IMR-90 (cell line): ENCODE measurements at places on chromosomes 12 and 14. TPM values are rescaled to one million over a fixed set of nuclear protein-coding genes. Genes with fewer than 3 reads are reported as not detected.

- no peak for DNase-seq
Observed at GRCh38 chr14:79193689-79194477, 1017.4 kb downstream of the DIO2 start.

DNA sequence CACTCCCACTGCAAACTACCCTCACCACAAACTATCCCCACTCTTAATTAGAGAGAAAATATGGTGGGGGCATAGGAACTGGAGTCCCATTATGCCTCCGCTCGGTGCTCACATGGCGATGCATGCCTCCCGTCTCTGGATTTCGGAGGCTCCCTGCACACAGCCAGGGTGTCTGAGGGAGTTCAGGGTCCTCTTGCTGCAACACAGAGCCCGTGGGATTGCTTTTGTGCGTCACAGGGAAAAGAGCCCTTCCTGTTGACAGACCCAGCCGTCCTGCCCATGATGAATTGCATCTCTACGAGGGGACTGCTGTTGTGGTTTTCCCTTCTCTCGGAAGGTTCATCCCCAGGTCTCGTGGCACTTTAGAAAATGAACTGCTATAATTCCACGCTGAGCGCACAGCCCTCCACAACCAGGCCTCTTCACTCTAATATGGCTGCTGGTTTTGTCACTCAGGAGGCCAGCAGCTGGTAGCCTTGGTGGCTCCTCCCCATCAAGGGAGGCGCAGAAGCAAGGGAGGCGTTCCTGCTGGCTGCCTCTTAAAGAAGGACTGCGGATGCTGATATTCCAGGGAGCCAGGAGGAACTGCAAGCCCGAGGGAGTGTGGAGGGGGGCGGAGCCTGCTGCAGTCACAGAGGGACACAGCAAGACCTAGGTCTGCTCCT is 158.0 kb downstream of the KCNA5 start:
- DNase-seq, result peak; percentile 54

The TOMM20L gene
- total RNA-seq, result not detected in 2 replicates

The BEGAIN gene
- 0.18 and 0.28 TPM in 2 replicates for total RNA-seq

- DNase-seq, result no peak
Observed at GRCh38 chr12:14111230-14111865, 129.9 kb upstream of the GRIN2B start.

DNA sequence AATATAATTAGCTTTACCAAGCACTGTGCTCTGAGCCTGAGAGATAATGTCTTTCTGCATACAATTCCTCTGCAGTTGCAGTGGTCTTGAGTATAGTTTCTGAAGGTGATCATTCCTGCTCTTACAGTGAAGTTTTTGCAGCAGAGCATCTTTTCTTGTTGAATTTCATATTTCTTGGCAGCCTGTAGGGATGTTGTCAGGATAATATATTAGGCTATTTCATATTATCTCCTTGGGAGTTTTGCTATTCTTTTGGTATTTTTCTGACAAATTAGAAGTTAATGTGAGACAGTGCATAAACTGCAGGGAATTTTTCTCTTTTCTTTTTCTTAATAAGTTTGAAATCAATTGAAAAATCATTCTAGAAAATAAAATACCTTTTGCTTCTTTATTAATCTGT is 1502.6 kb upstream of the FLRT2 start:
- DNase-seq, result no peak

DNA sequence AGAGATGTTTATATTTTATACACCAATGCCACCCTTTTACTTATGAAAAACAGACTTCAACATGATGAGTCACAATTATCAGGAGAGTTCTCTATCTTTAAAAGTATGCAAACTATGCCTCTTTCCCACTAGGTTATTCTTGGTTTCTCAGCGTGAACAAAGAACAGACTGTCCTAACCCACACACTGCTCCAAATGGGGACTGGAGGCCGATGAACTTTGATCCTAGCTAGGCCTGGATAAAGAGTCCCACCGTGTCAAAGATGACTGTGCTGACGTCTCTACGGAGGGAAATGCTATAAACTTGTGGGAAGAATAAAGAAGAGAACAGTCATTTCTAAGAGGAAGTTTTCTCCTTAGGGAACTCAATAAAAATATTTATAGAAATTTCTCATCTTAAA is 160.1 kb downstream of the EPS8 start:
- peak; percentile 98 for DNase-seq

- DNase-seq, result peak; percentile 80
Observed at GRCh38 chr14:23327947-23328744, 6.9 kb downstream of the PABPN1 start.

GRCh38 chr14:57346741-57347140 is 43.6 kb upstream of the NAA30 start:
- no peak for DNase-seq

The KRT71 gene
- not detected in 2 replicates for total RNA-seq

DNA sequence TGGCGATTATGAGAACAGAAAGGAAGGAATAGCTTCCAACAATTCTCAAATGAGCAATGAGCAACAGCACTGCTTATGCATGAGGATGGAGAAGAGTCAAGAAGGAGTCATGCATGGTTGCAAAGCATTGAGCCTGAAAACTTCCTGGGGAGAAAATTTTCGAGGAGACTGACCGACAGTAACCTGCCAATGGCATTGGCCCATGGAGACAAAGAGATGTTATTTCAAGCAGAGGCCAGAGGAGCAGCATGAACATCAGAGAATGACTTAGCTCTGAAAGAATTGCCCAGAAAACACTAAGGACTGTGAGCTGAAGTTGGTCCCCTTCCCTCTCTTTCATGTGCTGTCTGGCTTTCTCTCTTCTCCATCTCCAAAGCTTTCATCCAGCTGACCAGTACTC is 343.4 kb downstream of the ADAMTS20 start:
- DNase-seq, result peak; percentile 5

DNA sequence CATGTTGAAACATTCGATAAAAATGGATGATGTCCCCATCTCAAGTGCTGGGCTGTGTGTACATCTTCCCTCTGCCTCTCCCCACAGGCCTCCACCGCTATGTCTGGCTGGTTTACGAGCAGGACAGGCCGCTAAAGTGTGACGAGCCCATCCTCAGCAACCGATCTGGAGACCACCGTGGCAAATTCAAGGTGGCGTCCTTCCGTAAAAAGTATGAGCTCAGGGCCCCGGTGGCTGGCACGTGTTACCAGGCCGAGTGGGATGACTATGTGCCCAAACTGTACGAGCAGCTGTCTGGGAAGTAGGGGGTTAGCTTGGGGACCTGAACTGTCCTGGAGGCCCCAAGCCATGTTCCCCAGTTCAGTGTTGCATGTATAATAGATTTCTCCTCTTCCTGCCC is 8.6 kb downstream of the PEBP1 start:
- no peak for DNase-seq

The ENO2 gene
- total RNA-seq, result 20.8 and 28.3 TPM in 2 replicates

The OVCH1 gene
- total RNA-seq, result under 0.01 and 0.18 TPM in 2 replicates

DNA sequence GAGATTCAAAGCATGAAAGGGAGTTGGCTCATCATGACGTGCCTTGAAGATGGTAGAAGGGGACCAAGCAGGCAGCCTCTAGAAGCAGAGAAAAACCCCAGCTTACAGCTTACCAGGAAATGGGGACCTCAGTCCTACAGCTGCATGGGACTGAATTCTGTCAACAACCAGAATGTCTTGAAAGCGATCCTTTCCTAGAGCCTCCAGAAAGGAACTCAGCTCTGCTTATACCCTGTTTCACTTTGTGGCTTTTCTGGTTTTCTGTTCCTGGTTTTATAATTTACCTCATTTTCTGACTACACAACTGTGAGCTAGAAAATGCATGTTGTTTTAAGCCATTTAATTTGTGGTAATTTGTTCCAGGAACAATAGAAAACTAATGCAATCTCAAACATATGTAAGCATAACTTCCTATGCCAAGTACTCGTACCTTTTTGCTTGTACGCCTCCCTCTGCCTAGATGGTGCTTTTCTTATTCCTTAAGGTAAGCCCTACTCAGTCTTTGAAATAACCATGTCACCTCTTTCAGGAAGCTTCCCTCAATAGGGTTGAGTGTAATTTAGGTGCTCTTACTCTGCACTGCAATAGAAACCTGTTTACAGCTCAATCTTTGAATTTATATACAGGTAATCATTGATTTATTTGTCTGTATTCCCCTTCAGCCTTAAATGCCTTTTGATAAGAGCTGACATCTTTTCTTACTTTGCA is 348.8 kb downstream of the TMEM117 start:
- no peak for DNase-seq

DNA sequence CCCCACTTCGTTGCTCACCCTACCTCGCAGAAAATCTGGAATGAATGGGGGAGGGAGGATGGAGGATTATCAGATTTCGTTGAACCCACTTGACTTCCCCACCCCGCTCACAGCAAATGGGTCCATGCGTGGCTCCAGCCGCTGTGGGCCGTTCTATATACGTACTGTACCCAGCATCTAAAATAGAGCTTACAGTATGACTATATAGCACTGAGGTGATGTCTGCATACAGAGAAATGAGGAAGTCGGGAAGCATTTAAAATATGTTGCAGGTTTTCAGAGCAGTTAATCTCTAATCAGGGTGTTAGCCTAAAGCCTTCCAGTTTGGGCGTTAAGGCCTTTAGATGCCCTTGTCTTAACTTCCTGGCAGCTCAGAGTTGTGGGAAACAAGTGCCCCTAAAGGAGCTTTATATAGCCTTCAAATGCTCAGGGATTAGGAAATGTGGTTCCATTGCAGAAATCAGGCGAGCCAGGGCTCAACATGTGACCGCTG is 1.4 kb downstream of the BICDL1 start:
- DNase-seq, result no peak

DNA sequence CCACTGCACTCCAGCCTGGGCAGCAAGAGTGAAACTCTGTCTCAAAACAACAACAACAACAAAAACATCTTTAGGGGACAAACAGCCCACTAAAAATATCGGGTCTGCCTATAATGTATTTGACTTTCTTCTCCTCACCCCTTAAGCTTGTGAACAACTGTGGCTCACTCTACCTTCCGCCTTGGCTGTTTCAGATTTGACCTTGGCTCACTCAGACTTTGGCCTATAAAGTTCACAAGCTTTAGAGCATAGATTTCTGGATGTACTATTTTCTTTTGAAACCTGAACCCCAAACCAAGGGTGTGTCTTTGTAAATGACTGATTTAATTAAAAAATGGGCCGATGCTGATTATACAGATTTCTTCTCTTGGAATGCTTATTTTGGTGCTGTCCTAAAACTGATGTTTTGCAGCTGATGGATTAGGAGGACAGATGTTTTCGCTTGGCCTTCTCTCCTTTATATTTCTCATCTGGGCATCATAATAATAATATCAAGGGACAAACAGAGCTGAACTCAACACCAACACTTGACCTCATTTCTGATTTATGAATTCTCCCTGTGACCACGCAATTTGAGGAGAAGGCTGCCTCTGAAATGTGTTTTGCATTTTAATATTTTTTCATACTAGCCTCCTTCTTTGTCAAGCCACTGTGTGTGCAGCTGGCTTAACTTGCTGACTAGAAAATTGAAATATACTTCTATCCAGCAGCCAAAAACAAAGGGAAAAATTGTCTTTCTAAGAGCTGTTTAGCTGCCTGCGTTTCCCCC is 40.2 kb upstream of the RASSF3 start:
- DNase-seq, result no peak

DNA sequence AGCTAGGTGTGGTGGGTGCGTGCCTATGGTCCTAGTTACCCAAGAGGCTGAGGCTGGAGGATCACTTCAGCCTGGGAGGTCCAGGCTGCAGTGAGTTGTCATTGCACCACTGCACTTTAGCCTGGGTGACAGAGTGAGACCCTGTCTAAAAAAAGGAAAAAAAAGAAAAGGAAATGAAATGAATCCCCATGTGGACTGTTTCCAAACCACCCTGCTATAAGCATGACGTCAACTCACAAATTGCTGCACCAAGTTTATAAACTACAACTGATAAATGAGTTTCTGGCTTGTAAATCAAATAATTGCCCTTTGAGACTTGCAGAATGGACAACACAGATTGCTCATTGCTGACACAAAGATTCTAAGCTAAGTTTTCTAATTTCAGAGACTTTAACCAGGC is 51.0 kb upstream of the STK38L start:
- peak; percentile 94 for DNase-seq

DNA sequence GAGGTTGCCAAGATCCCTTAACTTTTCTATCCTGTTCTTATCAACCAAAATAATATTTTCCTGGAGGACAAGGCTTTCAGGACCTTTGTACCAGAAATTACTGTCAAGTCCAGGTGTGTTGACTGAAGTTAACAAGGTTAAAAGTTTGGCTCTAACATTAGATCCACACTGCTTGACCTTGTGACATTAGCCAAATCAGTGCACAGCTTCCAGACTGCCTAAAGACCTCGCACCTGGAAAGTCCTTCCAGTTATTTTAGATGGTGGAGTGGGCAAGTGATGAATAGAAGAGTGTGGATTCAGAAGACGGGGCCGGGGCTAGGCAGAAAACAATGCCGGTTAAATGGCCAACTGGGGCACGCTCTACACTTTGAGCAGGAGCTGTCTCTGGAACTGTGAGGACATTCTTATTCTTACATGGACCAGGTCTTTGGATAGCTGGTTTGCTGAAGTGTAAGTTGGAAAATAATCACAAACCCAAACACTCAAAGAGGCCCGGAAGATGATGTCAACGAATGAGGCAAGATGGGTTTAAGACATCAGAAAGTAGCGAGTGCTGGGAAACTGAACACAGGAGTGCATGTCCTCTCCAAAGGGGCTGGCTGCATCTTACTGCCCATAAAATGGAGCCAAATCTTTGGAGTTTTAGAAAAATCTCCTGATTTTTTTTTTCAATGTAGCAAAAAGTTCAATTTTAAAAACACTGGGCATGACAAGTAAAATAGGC is 56.3 kb downstream of the NIN start:
- peak; percentile 23 for DNase-seq

- DNase-seq, result no peak
Observed at GRCh38 chr12:131028587-131029338, 75.1 kb downstream of the ADGRD1 start.

- peak; percentile 80 for DNase-seq
Observed at GRCh38 chr12:59093073-59093772, 172.9 kb upstream of the LRIG3 start.

The SOX5 gene
- total RNA-seq, result 11.9 and 13.1 TPM in 2 replicates

DNA sequence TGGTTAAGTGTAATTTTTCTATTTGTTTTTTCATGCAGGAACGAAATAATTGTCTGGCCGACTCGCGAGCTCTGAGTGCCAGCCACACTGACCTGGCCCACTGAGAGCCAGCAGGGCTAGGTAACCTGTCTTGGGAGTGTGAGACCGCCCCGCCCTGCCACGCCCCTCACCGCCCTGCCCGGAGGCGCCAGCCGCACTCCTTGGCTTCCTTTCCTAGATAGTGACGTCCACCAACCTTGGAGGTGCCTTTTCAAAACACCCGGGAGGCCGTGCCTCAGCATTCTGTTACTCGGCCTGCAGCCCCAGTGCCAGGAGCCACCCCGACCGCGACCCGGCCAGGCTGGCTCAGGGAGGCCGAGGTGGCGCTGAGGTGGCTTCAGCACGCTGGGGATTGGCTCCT is 21.7 kb downstream of the XRCC3 start:
- DNase-seq, result no peak

- DNase-seq, result no peak
Observed at GRCh38 chr12:26280869-26281268, 85.5 kb downstream of the SSPN start.

GRCh38 chr14:21617614-21618013 is 17.1 kb downstream of the OR10G2 start:
- no peak for DNase-seq

DNA sequence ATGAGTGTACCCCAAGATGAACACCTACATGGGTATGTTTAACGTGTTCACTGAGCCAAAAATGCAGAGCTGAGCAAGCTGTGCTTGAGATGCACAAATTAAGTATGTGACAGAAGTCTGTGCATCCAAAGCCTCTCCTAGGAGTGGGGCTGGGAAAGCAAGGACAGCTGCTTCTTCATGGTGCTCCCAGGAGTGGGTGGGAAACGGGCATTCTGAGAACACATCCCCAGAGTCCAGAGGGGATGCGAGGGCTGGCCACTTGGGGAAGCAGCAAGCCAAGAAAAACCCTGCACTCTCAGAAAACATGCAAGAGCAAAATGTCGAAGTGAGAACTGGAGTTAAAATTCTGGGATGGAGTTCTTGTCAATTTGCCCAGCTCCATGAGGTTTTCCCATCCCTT is 414.3 kb downstream of the BCAT1 start:
- no peak for DNase-seq
